ENCODE measurements at places on chromosomes 2 and 18.
A peak's percentile ranks its signal among the peaks of the same experiment; 100 is the strongest.

DNA sequence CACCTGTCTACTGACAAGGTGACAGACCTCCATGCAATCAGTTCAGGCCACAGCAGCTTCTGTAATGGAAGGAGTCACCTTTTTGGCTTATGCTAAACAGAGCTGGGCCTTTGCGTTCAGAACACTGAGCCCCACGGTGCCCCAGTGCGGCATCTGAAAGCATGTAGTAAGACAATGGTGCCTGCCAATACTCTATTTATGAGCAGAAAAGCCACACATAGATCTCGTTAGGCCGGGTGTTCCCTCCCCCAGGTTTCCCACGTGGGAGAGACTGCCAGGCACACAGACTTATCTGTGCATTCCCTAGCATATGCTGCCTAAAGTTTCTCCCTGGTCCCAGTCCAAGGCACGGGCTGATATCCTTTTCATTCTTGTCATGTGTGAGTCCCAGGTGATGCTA, 150.9 kb downstream of the ACTR3 start:
- DNase-seq, result no peak

DNA sequence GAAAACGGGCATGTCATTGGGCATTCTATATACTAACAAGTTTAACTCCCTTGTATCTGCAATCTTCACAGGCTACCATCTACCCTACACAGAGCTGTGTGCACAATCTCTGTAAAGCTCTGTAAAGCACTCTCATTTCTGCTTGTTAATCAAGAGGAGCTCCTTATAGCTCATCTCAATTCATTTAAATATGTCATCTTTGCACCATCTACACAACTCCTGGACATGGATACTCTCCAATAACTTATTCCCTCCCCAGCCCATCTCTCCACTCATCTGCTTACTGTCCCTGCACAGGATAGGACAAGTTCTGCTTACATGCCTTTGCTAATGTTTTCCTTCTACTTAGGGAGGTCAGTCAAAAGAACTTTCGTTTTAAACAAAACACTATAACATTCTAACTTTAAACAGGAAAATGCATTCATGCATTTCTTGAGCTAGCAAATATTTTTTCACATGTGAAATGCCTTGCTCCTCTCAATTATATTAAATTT, 61.4 kb downstream of the DPP4 start:
- DNase-seq, result no peak

GRCh38 chr2:32863803-32864202, 83.0 kb upstream of the LTBP1 start:
- no peak for DNase-seq

DNA sequence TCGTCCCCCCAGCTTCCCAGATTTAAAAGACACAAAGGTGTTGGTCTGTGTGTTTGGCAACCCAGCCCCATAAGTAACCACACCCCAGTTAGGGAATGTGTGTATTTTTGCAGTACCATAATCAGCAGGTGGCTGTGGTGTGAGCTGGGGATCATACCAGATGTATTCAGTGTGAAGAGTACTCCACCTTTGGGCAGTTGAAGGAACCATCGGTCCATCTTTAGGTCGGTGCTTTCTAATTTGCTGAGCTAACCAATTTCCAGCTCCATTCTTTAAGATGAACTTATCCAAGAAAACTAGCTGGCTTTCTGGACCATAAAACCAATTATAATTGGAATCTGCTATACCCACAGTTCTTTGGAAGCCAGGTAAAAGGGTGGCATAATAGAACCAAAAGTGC, 3.2 kb downstream of the DSEL start:
- DNase-seq, result no peak

DNA sequence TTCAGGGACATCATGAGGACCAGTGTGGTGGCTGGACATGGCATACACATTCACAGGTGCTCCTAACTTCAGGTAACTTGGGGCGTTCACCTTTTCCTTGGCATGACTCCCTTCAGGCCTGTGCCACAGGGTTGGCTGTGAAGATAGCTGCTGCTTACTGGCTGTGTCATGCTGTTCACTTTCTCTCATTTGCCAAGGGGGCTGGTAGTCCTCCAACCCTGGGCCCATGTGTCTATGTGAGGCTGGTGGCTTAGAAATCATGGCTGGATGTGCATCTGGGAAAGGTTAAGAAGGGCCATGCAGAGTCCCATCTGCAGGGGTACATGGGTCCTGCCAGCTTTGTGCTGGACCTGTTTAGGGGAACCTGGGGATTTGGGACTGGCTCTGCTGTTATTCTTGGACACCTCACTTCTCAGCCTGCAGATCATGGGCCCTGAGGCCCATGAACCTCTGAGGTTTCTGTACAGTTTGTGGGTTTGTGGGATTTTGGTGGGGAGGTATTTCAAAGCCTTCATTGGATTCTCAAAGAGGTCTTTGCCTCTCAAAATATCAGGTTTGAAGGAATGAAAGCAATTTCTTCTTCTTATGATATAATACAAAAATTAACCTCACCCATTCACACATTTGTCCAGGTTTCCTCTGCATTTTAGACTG, 62.9 kb downstream of the FHOD3 start:
- DNase-seq, result no peak

DNA sequence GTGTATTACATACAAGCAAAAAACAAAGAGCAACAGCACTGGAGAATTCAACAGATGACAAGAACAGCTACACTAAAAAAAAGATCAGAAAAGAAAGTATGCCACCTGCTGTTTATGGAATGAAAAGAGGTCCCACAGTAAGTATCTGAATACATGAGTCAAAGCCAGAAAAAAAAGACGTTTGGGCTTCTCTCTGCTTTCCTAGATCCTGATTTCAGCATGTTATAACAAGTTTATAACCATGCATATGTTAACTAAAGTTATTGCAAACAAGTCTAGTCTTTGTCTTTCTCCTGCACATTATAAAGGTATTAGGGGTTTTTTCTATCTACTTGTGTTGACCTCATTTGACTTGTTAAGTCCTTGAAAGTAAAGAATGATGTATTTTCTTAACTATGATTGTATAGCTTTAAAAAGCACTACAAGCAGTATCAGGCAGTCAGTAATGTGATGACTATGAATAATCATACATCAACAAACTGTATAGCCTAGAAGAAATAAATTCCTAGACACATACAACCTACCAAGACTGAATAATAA, 108.5 kb upstream of the COL5A2 start:
- DNase-seq, result no peak

GRCh38 chr18:5490753-5491480, 52.9 kb downstream of the EPB41L3 start:
- DNase-seq, result no peak

DNA sequence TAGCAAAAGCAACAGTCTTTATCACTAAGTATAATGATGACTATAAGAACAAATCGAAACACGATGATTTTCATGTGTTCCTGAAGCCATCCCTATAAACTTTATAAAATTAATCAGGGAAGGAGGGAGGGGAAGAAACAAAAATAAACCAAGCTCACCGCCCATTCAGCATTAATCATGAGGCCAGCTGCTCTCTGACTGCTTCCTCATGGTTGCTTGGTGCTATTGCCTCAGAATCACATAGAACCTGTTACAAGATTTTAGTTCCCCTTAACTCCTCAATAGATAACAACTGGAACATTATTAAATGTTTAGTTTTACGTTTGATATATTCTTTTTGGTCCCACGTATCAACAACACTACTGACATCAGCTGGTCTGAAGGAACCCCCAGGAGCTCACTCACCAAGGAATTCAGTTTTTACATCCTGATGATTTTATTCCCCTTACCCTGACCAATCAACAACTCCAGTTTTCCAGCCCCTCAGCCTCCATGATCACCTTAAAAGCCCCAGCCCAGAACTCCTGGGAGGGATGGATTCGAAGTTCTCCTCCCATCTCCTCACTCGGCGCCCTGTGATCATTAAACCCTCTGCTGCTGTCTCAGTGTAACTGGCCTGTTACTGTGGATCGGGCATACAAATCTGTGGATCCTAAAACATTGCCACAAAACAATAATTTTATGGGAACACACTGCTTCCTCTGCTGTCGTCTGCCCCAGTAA, 10.6 kb upstream of the HNRNPLL start:
- no peak for DNase-seq

- DNase-seq, result no peak
These were observed 31.4 kb upstream of the IL37 start for GRCh38 chr2:112879491-112880041.

DNA sequence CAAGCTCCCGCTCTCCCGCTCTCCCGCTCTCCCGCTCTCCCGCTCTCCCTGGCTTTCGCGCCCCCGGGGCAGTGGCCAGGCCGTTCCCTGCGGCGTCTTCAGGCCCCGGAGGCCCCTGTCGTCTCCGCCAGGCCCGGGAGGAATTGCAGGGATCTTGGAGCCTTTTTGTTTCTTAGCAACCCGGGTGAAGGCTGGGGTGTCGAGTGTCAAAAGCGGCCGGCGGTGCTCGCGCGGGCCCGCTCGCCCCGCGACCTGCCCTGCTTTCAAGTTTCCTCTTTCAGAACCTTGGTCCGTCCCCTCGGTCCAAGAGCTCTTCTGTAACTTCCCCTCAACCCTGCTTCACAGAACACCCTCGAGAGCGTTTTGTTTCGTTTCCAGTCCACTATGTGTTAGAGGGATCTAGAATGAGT, 1.4 kb downstream of the RNF138 start:
- peak; percentile 44 for DNase-seq

GRCh38 chr18:26579941-26580618, 31.7 kb upstream of the KCTD1 start:
- DNase-seq, result no peak

DNA sequence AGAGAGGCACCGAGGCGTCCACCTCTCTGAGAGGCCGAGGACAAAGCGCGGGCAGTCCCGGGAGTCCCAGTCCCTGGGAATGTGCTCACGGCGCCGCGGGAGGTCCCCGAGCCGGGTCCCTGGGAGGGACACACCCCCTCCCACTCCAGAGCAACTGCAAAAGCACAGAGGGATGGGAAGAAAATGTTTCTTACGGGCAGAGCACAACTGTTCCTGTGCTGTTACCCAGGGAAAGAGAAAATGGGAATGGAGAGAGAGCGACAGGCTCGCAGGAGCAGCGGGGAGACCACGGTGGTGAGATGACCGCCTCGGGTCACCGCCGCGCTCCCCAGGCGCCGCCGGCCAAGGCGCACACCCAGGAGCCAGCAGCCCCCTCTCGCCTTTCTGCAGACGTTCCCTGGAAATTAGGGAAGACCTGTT, 1.2 kb upstream of the BCL11A start:
- peak; percentile 49 for DNase-seq

All from endothelial cell (in vitro differentiated cells).